ENCODE measurements at places on chromosomes 16 and 17. TPM values are rescaled to one million over a fixed set of nuclear protein-coding genes. Genes with fewer than 3 reads are reported as not detected.

GRCh38 chr16:10658943-10659342 lies 35.8 kb downstream of the TEKT5 start:
- H3K36me3 ChIP-seq: no peaks in the 10 kb centered on the region
- DNase-seq: no peak
- no peaks in the 10 kb centered on the region for H3K27me3 ChIP-seq
- H3K27ac ChIP-seq: no peak overlapping the region
- peaks cover 12% of the 10 kb centered on the region for H3K4me1 ChIP-seq

GRCh38 chr17:42989141-42989540 lies 8.8 kb downstream of the RUNDC1 start:
- peaks cover 30% of the 10 kb centered on the region for H3K36me3 ChIP-seq
- no peak overlapping the region for H3K27ac ChIP-seq
- H3K4me1 ChIP-seq: no peaks in the 10 kb centered on the region
- no peaks in the 10 kb centered on the region for H3K27me3 ChIP-seq
- no peak overlapping the region for H3K4me3 ChIP-seq

FBXL19 gene
- 71.5 TPM for total RNA-seq

NLRC3 gene
- total RNA-seq: 0.49 TPM

GRCh38 chr16:82867485-82867884 lies 240.7 kb downstream of the CDH13 start:
- H3K36me3 ChIP-seq: peaks cover 5% of the 10 kb centered on the region
- no peaks in the 10 kb centered on the region for H3K4me1 ChIP-seq
- DNase-seq: no peak
- H3K4me3 ChIP-seq: no peak overlapping the region
- no peaks in the 10 kb centered on the region for H3K27me3 ChIP-seq

GRCh38 chr16:11231367-11231970 lies 24.5 kb downstream of the SOCS1 start:
- DNase-seq: no peak
- H3K36me3 ChIP-seq: no peaks in the 10 kb centered on the region
- H3K27ac ChIP-seq: no peak overlapping the region
- no peaks in the 10 kb centered on the region for H3K27me3 ChIP-seq
- H3K4me1 ChIP-seq: peaks cover 9% of the 10 kb centered on the region

C16orf92 gene
- not detected for total RNA-seq

- no peak overlapping the region for H3K4me3 ChIP-seq
- no peaks in the 10 kb centered on the region for H3K4me1 ChIP-seq
- no peak for DNase-seq
- no peaks in the 10 kb centered on the region for H3K27me3 ChIP-seq
Observed at GRCh38 chr16:58366247-58367031, 25.8 kb upstream of the GINS3 start.

GRCh38 chr16:11094075-11094856 lies 149.9 kb downstream of the CLEC16A start:
- no peak for DNase-seq
- H3K27me3 ChIP-seq: no peaks in the 10 kb centered on the region
- no peak overlapping the region for H3K27ac ChIP-seq
- H3K4me1 ChIP-seq: no peaks in the 10 kb centered on the region

- DNase-seq: no peak
- H3K36me3 ChIP-seq: no peaks in the 10 kb centered on the region
- H3K4me3 ChIP-seq: peak overlapping the region; percentile 90
- H3K27ac ChIP-seq: no peak overlapping the region
- peaks cover 11% of the 10 kb centered on the region for H3K4me1 ChIP-seq
Observed at GRCh38 chr17:66190738-66191592, 968 bp downstream of the CEP112 start.

GRCh38 chr16:84751241-84751640 lies 51.4 kb downstream of the USP10 start:
- no peak overlapping the region for H3K27ac ChIP-seq
- H3K27me3 ChIP-seq: no peaks in the 10 kb centered on the region

GRCh38 chr17:8117980-8118768 lies at the start of gene ALOXE3:
ALOXE3 (minus strand) TSS chr17:8118514; CDS start chr17:8117990, 524 bp downstream.
- peak; percentile 59 for DNase-seq
- H3K36me3 ChIP-seq: no peaks in the 10 kb centered on the region
- H3K27me3 ChIP-seq: peaks cover 69% of the 10 kb centered on the region
- H3K4me3 ChIP-seq: peak within 1 kb of the TSS; percentile 66
- no peak within 1 kb of the TSS for H3K27ac ChIP-seq
- peaks cover 7% of the 10 kb centered on the region for H3K4me1 ChIP-seq

GRCh38 chr16:53502331-53503269 lies at the start of gene AKTIP:
AKTIP (minus strand) TSS chr16:53503209; CDS start chr16:53500259, 2,950 bp downstream.
- peak within 1 kb of the TSS; percentile 95 for H3K27ac ChIP-seq
- peaks cover 4% of the 10 kb centered on the region for H3K36me3 ChIP-seq
- H3K4me1 ChIP-seq: peaks cover 29% of the 10 kb centered on the region
- H3K4me3 ChIP-seq: peak within 1 kb of the TSS; percentile 83
- no peaks in the 10 kb centered on the region for H3K27me3 ChIP-seq

DNA sequence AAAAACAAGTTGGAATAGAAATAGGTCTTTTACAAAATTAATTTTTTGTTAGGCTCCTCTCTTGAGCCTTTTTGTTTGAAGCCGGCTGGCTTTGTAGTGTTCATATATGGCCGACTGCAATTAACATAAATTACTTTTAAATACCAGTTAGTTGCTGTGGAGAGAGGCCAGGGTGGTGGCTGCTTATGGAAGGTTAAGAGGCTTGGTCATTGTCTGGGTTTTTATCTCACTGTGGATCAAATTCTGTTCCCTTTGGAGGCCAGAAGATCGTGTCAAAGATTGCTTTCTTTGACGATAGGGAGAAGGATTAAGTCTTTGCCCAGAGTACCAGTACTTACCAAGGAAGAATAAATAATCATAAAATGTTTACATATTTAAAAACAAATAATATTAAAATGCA lies 39.9 kb downstream of the MSI2 start:
- DNase-seq: no peak
- no peak overlapping the region for H3K27ac ChIP-seq
- peaks cover 22% of the 10 kb centered on the region for H3K4me1 ChIP-seq
- no peak overlapping the region for H3K4me3 ChIP-seq

GRCh38 chr16:73997340-73997711 lies 299.3 kb upstream of the PSMD7 start:
- DNase-seq: no peak
- H3K36me3 ChIP-seq: no peaks in the 10 kb centered on the region
- H3K4me1 ChIP-seq: no peaks in the 10 kb centered on the region
- no peaks in the 10 kb centered on the region for H3K27me3 ChIP-seq

- no peaks in the 10 kb centered on the region for H3K36me3 ChIP-seq
- no peak for DNase-seq
- peaks cover 22% of the 10 kb centered on the region for H3K4me1 ChIP-seq
- no peaks in the 10 kb centered on the region for H3K27me3 ChIP-seq
- no peak overlapping the region for H3K27ac ChIP-seq
Observed at GRCh38 chr16:78903843-78904242, 696.7 kb downstream of the MAF start.

DNA sequence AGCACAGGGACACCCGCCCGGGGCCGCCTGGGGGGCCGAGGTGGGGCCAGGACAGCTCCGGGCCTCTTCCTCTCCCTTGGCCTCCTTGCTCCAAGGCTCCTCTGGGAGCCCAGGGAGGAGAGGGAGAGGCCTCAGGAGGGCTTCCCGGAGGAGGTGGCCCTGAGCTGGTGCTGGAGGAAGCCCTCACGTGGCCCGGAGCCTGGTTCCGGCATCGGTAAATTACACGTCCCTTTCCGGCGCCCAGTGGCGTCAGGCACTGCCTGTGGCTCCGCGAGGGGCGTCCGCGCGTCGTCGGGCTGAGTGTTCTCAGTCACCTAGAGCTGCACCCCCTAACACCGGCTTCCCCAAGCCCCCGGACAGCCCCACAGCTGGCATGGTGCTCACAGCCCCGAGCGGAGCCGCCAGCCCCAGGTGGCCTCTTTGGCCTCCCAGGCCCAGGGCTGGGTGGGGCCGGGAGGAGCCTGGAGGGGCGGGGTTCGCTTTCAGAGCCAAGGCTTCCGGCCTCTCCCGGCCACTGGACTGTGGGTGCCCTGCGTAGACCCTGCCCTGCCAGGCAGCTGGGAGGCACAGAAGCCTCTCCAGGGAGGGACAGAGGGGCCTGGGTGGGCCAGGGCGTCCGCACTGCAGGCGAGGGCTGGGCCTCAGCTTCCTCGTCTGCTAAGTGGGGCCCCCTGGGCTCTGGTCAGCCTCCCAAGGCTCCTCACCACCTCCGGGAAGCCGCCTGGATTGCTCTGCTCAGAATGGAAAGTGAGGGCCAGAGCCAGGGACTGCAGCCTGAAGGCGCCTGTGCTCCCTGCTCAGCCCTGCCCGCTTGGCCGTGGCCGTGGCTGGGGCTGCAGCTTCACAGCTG lies 27.9 kb upstream of the SSTR5 start:
- DNase-seq: no peak
- no peaks in the 10 kb centered on the region for H3K4me1 ChIP-seq
- H3K27me3 ChIP-seq: no peaks in the 10 kb centered on the region
- H3K36me3 ChIP-seq: no peaks in the 10 kb centered on the region

DNA sequence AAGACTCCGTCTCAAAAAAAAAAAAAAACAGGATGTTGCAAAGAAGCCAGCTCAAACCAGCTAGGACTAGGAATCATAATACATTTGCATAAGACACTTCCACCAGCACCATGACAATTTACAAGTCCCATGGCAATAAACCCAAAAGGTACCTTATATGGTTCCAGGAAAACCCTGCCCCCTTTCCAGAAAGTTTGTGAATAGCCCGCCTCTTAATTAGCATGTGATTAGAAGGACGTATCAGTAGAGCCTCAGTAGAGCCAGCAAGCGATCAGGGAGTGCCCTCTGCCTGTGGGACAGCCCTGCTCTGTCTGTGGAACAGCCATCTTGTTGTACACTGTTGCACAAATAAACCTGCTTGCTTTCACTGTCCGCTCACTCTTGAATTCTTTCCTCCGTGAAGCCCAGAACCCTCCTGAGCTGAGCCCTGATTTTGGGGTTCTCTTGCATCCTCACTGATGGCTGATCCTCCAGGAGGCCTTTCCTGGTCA lies 14.0 kb downstream of the NUPR1 start:
- no peak for DNase-seq
- no peaks in the 10 kb centered on the region for H3K27me3 ChIP-seq
- H3K4me3 ChIP-seq: no peak overlapping the region
- no peaks in the 10 kb centered on the region for H3K4me1 ChIP-seq
- H3K27ac ChIP-seq: no peak overlapping the region
- no peaks in the 10 kb centered on the region for H3K36me3 ChIP-seq

DNA sequence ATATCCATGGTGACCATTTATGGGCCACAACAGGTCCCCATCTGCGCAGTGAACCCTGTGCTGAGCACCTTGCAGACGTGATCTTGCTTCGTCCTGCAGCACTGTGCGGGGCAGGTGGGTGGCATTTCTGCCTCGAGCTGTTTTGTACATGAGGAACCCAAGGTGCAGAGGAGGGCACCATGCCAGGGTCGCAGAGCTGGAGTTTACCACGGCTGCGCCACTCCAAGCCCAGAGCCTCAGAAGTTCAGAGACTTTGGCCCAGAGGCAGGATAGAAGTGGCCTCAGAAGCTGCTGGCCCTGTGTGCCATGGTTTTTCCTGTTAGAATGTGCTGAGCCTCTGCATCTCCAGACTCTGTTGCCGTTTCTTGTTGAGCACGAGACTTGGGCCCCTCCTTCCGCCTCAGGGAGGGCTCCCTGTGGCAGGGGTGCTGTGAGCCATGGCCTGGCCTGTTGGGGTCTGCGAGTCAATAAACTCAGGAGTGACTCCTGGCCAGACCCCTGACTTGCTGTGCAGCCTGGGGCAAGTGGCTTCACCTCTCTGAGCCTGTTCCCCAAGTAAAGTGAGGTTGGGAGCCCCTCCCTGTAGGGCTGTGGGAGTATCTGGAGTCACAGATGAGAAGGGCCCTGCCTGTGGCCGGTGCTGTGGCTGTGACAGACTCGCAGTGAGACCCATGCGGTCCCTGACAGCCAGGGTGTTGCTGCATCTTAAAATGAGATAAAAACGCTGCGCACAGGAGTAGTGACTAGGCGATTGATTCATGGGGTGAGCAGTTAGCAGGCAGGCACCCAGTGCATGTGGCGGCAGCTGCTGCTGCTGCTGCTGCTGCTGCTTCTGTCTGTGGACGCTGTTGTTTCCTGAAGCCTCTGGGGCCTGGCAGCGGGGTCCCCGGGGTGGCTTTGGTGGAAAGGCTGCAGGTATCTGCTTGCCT lies 11.8 kb downstream of the MAP2K3 start:
- H3K27ac ChIP-seq: no peak overlapping the region
- H3K4me1 ChIP-seq: no peaks in the 10 kb centered on the region
- H3K4me3 ChIP-seq: no peak overlapping the region

COQ9 gene
- 24.7 TPM for total RNA-seq

MT1H gene
- total RNA-seq: 54.5 TPM

DNA sequence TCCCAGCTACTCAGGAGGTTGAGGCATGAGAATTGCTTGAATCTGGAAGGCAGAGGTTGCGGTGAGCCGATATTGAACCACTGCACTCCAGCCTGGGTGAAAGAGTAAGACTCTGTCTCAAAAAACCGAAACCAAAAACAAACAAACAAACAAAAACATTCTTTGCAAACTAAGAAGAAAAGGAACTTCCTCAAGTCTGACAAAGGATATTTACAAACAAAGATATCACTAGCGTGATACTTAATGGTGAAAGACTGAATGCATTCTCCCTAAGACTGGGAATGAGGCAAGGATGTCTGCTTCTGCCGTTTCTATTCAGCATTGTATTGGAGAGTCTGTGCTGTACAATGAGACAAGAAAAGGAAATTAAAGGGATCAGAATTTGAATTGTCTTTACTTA lies 10.5 kb upstream of the MPO start:
- no peaks in the 10 kb centered on the region for H3K27me3 ChIP-seq
- H3K4me1 ChIP-seq: no peaks in the 10 kb centered on the region
- DNase-seq: no peak
- H3K36me3 ChIP-seq: no peaks in the 10 kb centered on the region

- H3K4me1 ChIP-seq: no peaks in the 10 kb centered on the region
- H3K27me3 ChIP-seq: no peaks in the 10 kb centered on the region
- no peaks in the 10 kb centered on the region for H3K36me3 ChIP-seq
- no peak for DNase-seq
Observed at GRCh38 chr17:68834328-68834836, 120.8 kb downstream of the ABCA8 start.

RND2 gene
- 20.8 TPM for total RNA-seq

NOD2 gene
- total RNA-seq: 3.3 TPM

KRTAP9-8 gene
- not detected for total RNA-seq

GRCh38 chr17:3602499-3602898 lies 6.7 kb downstream of the TRPV1 start:
- peak; percentile 94 for DNase-seq
- no peak overlapping the region for H3K4me3 ChIP-seq
- no peak overlapping the region for H3K27ac ChIP-seq
- no peaks in the 10 kb centered on the region for H3K36me3 ChIP-seq
- H3K4me1 ChIP-seq: no peaks in the 10 kb centered on the region
- no peaks in the 10 kb centered on the region for H3K27me3 ChIP-seq

MFSD6L gene
- total RNA-seq: 1.9 TPM

GRCh38 chr17:9291912-9292560 lies 270.7 kb downstream of the NTN1 start:
- peak; percentile 60 for DNase-seq
- H3K36me3 ChIP-seq: no peaks in the 10 kb centered on the region
- H3K4me1 ChIP-seq: peaks cover 3% of the 10 kb centered on the region
- H3K27ac ChIP-seq: no peak overlapping the region
- H3K4me3 ChIP-seq: no peak overlapping the region
- H3K27me3 ChIP-seq: no peaks in the 10 kb centered on the region

GRCh38 chr16:64278196-64278595 lies 843.7 kb downstream of the CDH11 start:
- H3K27ac ChIP-seq: no peak overlapping the region
- H3K4me1 ChIP-seq: no peaks in the 10 kb centered on the region
- H3K4me3 ChIP-seq: no peak overlapping the region
- H3K27me3 ChIP-seq: no peaks in the 10 kb centered on the region
- no peak for DNase-seq
- H3K36me3 ChIP-seq: no peaks in the 10 kb centered on the region

- H3K4me3 ChIP-seq: no peak overlapping the region
- H3K27ac ChIP-seq: no peak overlapping the region
Observed at GRCh38 chr16:64090327-64090726, 1031.5 kb downstream of the CDH11 start.

GRCh38 chr16:70738083-70738977 lies 52.5 kb upstream of the MTSS2 start:
- no peak overlapping the region for H3K27ac ChIP-seq
- DNase-seq: peak; percentile 81
- no peaks in the 10 kb centered on the region for H3K4me1 ChIP-seq
- peaks cover 3% of the 10 kb centered on the region for H3K36me3 ChIP-seq
